ENCODE measurements at places on chromosomes 4 and X.

DNA sequence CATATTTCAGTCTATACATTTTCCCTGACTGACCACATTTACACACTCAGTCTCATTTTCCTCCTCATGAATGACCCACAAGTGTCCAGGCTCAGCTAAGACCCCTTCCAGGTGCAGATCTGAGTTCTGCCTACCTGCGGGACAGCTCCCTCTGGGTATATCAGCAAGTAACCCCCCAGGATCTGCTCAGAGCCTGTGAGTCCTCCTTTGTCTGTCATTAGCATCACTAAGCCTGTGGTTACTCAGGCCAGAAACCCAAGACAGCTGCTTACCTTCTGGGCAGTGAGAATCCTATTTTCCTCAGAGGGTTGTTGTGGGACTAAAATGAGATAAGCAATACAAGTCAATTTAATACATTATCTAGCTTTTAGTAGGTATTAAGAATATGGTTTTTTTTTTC lies 487.6 kb upstream of the BOD1L1 start:
- DNase-seq, result no peak

DNA sequence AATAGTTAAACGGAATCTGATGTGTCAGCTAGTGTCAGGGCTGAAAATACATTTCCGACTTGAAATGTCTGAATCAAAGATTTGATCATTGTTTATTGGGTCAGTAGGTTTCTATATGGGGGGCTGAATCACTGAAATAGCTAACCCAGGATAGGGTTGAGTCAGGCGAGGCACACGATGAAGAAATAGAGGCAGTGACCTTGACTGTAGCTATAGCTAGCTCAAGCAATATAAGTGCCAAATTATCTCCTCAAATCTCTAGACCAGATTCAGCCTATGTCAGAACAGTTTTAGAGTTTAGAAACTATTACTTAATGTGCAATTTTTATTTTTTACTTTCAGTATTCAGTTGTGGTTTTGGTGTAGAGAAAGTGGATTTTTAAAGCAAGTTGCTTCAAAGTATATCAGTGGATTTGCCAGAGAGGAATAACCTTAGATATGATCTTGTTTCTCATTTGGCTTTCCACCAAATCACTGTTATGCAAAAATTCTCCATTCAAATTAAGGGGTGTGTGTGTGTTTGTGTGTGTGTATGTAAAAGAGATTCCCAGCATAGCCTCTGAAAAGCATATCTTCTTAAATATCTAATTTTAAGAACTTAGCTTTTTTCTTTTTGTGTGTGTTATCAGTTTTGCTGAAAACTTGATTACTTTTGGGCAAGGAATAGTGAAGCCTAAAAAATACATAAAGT lies 100.3 kb upstream of the RPL34 start:
- DNase-seq, result no peak

GRCh38 chrX:71998836-71999509 lies 88.3 kb downstream of the NHSL2 start:
- DNase-seq, result peak; percentile 52

GRCh38 chrX:109184506-109185139 lies 297.3 kb downstream of the GUCY2F start:
- DNase-seq, result no peak

- no peak for DNase-seq
Observed at GRCh38 chr4:169215656-169216055, 55.1 kb downstream of the SH3RF1 start.

GRCh38 chr4:52661966-52662690 lies 3.0 kb upstream of the USP46 start:
- DNase-seq, result no peak

- no peak for DNase-seq
Observed at GRCh38 chrX:15158736-15159406, 111.0 kb downstream of the ASB9 start.

- DNase-seq, result no peak
Observed at GRCh38 chr4:146347822-146348221, 133.5 kb downstream of the REELD1 start.

DNA sequence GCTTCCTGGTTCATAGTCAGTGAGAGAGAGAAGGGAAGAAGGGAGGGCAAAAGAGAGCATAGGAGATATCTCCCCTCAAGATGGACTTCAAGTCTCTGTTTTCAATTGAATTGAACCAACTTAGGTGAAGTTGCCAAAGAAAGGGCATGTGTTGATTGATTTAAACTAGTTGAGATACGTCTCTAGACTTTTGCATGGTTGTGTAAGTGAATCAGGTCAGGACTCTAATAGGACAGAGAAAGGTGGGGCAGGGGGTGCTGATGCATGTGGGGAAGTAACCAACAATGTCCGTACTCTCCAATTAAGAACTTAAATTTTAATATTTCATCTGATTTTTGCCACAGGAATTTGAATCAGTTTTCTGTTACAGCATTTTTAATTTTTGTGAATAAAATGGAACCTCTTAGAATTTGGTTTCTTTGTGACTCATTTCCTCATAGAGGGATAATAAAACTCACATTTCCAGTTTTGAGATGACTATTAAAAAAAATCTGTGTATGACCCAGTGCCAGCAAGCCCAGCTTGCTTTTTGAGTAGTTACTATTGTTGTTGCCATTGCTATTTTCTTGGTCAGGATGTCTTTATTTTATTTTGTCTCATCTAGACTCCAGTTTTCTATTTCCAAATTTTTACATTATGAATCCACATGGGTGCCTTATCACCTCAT lies 37.3 kb downstream of the SLIT2 start:
- no peak for DNase-seq

DNA sequence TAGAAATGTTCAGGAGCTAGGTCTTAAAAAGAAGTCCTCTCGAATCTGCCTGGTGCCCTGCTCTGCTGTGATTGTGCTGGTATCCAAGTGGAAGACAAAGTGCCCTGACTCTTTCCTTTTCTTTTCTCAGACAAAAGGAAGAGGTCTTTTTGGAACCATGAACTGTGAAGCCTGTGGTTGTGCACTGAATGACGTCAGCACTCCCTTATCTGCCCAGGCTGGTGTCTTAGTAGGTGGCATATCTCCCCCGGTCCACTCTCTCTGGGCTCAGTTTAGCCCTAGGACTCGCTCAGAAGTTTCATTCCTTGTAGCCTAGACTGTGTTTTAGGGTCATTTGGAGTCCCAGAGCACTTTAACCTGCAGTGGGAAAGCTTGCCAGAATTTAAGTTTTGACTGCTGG lies 400.3 kb upstream of the CT83 start:
- DNase-seq, result no peak

DNA sequence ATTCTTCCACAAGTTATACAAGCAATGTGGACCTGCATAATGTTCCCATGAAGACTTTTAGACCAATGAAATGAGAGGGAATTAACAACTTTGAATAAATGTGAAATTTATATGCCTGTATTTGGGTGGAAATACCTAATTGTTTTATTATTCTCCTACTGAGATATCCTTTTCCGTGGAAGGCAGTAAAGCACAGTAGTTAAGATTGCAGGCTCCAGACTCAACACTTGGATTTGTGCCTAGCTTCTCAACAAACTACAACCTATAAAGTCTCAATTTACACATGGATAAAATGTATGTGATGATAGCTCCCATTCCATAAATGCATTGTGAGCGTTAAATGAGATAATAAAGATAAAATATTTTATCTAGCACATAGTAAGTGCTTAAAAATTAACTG lies 857.8 kb downstream of the CENPC start:
- DNase-seq, result no peak

GRCh38 chrX:9923357-9923756 lies 43.8 kb upstream of the CLDN34 start:
- DNase-seq, result no peak

- no peak for DNase-seq
Observed at GRCh38 chr4:89373394-89373793, 65.8 kb upstream of the GPRIN3 start.

- DNase-seq, result peak; percentile 92
Observed at GRCh38 chr4:175560604-175561003, 251.5 kb downstream of the GPM6A start.

DNA sequence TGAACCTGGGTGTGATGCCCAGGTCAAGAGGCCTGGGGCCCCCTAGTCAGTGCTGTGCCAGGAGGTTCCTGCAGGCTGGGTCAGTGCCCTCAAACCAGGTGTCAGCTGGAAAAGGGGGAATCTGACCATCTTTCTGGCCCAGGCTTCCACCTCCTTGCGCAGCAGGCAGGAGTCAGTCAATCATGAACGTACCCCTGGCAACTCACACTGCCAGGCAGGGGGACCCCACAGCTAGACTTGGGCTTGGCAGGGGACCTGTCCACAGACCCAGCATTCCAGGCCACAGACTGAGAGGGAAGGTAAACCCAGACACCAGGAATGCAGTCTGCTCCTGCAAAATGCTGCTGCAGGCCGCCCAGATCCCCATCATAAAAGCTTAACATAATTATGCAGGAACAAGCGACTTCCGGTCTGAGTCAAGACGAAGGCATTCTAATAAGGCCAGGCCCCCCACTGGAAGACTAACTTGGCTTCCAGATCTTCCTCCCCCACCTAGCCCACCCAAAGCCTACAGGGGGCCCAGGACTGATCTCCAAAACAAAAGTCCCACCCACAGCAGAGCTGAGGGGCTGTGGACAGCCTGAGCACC lies 156.3 kb downstream of the BCOR start:
- no peak for DNase-seq

DNA sequence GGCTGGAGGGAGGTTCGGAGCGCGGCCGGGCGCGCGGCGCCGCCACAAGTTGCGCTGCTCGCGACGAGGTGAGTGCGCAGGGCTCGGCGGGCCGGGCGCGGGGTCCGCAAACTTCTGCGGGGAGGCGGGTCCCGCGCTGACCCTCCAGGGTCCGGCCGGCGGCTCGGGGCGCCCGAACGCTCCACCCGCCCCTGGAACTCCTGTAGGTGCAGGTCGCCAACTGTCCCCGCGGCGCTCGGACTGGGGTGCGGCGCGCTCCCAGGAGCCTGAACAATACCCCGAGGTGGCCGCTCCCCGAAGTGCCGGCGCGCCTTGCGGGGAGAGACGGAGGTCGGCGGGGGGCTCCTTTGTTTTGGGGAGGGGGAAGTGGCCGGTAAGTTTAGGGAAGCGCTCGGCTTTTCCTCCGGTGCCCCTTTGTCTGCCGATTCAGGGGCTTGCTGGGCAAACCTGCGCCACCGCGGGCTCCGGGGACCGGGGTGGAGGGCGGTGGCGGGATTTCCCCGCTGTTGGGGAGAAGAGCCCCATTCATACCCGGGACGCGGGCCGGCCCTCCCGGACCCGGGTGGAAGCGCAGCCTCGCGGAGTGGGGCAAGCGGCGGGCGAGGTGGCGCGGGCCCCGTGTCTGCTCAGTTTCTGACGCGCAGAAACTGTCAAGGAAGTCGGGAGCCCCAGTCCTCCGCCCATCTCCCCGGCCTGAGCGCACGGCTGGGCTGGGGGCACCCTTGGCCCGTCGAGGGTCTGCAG lies 694 bp downstream of the TBL1X start:
- DNase-seq, result peak; percentile 1

- peak; percentile 17 for DNase-seq
Observed at GRCh38 chrX:41781500-41781899, 57.5 kb downstream of the GPR82 start.

DNA sequence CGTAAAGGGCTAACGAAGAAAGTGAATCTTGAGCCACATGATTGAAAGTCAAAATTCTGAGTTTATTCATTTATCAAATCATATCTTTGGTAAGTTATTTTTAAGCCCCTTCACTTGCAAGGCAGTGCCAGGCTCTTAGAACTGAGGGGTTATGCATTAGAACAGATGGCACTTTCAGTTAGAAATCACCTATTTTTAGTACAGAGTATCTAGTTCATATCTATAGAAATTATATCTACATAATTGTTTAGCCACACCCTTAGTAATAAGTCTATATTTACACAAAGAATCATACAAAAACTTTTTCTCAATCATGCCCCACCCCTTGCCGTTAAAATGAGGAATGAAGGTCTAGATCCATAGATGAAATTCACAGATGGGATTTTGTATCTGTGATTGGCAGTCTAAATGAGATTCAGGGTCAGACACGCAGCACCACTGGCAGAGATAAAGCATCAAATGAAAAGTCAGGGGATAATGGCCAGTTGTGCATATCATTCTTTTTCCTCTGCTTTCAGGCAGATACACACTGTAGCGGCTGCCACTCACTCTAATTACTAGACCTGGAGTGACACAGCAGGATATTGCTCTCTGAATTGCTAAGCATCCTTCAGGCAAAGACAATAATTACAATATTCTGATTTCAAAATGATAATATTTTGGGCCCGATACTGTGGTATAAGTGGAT lies 440.5 kb downstream of the MAPK10 start:
- no peak for DNase-seq

- no peak for DNase-seq
Observed at GRCh38 chrX:8672176-8672575, 59.8 kb downstream of the ANOS1 start.

DNA sequence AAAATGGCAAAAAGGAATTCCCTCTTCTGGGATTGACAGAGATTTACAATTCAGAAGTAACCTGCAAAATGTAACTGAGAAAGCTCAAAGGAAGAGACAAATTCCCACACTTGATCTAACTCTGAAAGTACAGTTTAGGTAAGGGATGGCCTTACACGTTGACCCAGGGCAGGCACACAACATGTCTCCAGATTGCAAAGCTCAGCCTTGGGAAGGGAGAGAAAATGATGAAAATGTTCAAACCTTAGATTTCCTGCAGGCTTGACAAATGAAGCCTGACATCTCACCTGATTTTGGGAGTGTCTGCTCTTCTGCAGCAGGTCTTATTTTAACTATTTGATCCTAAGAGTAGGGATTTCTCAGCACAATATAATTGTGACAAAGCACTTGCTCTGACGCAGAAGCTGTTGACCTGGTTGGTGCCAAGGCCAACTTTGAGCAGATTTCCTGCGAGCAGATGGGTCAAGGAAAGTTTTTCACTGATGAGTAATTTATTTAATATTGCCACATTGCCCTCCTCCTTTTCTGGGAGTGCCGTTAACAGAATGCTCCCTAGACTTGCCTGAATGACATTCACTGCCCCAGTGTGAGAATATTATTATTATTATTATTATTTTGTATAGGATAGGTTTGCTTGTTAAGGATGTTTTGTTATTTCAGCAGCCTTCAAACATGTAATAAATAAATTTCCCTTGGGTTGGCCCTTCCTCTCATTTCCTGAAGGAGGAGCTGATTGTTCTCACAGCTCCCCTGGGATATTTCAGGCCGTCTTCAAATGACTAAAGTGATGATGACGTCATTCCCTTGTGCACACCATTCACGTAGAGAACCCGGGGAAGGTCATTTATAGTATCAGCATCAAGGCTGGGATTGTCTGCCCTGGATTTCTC lies 157.1 kb downstream of the VEGFC start:
- no peak for DNase-seq

- DNase-seq, result peak; percentile 5
Observed at GRCh38 chr4:121030711-121031110, 41.6 kb downstream of the NDNF start.
